ENCODE measurements at places on chromosomes 6 and 20.

DNA sequence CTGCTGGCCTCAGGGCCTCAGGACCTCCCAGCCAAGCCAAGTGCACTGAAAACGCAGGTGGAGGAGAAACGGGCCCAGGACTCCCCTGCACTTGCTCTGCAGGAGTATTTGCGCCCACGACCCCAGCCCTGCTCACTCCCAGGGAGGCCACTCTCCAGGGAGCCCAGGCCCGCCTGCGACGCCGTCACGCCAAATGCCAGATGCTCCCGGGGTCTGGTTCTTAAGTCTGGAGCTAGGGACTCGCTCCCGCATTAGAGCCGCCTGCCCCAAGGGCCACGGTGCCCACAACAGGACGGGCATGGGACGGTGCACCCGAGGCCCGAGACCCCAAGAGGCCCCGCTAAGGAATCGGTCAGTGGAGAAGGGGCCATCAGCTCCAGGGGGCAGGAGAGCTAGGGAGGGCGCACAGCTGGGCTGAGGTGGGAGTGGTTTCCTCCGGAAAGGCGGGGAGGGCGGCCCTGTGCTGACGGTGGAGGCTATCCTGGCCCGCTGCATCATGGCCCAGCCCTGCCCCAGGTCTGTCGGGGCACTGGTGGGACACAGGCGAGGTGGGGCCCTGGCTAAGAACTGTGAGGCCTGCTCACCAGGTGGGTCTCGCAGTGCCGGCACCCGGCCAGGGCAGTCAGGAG lies 44.1 kb upstream of the CHRNA4 start:
- no peak for DNase-seq

GRCh38 chr20:41214202-41214601 lies 76.9 kb downstream of the PLCG1 start:
- DNase-seq: no peak

GRCh38 chr6:152298848-152299735 lies 338.1 kb downstream of the SYNE1 start:
- no peak for DNase-seq

- DNase-seq: peak; percentile 52
Measured at GRCh38 chr6:39887692-39888450, 46.4 kb downstream of the MOCS1 start.

- DNase-seq: no peak
Measured at GRCh38 chr6:154615483-154616025, 105.1 kb upstream of the CNKSR3 start.

GRCh38 chr6:21595285-21596144 lies 2.0 kb downstream of the SOX4 start:
- peak; percentile 1 for DNase-seq

DNA sequence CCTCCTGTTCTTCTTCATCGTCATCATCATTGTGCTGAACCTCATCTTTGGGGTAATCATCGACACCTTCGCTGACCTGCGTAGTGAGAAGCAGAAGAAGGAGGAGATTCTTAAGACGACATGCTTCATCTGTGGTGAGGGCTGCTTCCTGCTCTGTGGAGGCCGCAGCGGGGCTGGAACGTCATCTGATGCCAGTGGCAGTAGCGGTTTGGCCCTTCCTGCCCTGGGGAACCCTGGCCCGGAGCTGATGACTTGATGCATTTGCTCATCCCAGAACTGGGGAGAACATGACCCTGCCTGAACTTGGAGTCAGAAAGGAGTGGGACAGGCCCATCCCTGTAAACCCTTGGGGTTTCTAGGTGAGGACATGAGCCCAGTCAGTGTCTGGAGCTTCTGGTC lies 18.7 kb downstream of the UQCC2 start:
- DNase-seq: no peak

- DNase-seq: no peak
Measured at GRCh38 chr6:1636971-1637871, 27.5 kb downstream of the FOXC1 start.

DNA sequence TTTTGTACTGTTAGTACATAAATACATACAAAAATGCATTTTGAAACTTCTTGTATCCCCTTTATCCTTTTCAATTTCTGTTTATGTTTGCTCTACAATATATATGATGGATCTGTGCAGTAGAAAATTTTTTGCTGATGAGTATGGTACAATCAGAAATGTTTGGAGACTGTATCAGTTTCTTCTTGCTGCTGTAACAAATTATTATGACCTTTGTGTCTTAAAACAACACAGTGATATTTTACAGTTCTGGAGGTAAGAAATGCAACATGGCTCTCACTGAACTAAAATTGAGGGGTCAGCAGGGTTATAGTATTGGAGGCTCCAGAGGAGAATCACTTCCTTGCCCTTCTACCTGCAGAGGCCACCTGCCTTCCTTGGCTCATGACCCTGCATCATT lies 184.4 kb downstream of the EYA2 start:
- no peak for DNase-seq

- DNase-seq: peak; percentile 6
Measured at GRCh38 chr20:59455402-59456341, 148.7 kb upstream of the PHACTR3 start.

DNA sequence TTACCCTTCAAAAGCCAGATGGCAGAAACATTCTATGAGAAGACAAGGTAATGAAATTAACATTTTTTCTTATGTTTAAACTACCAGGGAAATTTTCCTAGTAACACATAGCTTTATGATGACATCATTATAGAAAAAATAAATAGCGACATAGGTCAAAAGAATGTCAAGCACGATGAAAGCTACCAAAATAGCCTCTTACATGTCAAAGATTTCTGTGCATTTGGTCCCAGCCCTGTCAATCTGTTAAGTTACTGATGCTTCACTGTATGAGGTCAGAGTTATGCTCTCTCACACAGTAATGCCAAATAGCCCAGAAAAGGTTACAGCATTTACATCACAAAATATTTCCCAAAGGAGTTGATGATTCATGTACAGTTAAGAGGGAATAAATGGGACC lies 199.8 kb upstream of the DEFB112 start:
- DNase-seq: no peak

GRCh38 chr20:42530855-42531448 lies 658.8 kb downstream of the PTPRT start:
- DNase-seq: no peak

DNA sequence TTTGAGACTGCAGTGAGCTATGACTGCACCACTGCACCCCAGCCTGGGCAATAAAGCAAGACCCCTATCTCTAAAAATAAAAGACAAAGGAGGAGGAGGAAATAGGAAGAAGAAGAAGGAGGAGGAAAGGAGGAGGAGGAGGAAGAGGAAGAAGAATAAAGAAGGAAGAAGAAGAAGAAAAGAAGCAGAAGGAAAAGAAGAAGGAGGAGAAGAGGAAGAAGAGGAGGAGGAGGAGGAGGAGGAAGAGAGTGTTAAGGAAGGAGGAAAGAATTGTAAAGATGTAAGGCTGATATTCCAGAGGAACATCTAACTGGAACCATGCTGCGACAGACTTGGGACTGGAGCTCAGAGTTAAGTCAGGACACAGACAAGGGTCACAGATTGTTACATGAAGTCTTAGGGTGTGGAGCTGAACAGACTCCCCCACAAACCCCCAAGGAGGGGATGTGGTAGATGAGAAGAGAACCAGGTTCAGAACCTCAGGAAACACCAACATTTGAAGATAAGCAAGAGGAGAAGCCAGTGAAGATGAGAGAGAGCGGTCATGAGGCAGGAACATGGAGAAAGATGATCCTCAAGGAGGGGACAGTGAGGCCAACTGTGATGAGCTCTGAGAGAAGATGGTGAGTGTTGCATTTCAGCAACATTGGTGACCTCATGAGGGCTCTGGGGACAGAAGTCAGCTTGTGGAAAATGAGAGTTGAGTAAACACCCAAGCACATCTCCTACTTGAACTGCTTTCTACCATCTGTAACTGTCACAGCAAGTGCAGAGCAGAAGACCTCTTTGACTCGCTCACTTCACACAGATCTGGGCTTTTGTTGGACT lies 118.2 kb downstream of the CD164 start:
- no peak for DNase-seq

DNA sequence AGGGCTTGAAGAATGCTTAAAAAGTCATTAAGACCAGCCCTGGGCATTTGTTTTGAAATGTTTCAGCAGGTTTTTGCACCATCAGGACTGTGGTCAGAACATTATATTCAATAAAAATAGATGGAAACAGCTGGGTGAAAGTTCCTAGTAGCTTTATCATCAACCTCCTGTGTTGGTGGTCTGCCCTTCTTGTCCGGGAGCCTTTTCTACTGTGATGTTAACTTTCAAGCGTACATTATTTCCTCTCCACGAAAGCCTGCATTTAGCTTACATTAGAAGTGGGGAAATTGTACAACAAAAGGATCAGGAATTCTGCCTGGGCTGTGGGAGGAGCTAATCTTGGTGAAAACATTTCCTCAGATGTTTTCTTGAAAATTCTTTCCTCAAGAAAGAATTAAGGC lies 71.1 kb downstream of the LAMA4 start:
- DNase-seq: no peak

DNA sequence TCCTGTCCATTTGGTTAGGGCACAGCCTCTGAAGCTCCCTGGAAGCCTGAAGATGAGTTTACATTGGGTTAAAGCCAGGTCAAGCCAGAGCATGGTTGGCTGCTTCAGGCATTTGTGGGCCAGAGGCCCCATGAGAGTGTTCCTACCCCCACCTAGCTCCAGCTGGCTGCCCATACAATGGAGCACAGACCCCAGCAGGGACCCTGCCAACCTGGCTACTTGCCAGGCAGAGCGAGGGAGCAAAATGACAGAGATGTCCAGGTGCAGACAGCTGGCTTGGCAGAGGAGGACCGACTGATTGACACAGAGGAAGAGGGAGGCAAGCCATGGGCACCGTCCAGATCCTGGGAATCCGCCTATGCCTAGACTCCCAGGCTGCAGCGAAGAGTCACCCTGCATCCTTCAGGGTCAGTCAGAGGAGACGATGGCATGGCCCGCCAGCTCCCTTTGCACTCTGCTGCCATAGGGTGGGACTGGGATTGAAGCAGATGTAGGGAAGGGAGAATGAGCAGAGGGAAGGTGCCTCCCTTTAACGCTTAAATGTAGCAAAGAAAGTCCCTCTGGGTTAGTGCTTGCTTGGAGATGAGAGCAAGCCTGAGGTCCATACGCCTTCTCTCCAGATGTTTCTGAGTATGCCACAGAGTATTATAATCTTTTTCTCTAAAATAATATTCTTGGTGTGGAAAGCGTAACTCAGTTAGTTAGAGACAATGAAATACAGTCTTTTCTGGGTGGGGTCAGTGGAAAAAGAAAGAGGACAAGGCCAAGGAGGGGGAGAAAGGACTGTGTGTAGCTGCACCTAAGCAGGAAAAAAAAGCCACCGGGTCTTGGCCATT lies 77.6 kb upstream of the FYN start:
- no peak for DNase-seq

GRCh38 chr20:64065974-64066343 lies 3.0 kb downstream of the TCEA2 start:
- DNase-seq: no peak

DNA sequence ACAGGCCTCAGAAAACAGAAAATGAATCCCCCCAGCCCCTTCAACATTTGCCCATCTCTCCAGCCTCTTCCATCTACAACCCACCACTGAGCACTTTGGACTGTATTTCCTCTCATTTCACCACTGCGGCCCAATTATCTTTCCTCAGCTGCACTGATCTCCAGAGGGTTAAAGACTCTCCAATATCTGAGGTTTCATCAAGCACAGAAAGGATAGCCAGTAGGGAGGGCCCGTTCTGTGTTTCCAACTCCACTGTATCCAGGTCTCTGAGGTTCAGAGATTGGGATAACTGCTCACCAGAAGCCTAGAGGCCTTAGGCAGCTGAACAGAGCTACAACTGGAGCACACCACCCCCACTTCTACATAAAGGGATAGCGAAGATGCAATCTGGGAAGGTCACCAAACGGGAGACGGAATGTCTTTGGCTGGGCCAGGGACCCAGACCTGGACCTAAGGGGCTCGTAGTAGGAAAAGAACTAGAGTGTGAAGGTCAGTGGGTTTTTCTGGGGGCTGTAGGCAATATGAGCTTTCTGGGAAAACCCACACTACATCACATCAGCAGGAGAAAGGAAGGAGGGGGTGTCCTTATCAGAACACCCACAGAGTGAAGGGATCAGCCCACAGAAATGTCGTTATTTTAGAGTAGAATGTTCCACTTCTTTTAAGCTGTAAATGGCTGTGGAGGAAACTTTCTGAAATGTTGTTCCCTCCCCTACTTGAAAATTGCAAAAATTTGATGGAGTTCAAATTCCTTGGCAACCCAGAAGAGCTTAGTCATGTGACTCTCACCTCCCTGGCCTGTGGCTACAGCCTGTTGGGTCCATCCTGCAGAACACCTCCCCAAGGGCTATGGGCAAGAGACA lies 7.3 kb downstream of the KCNK5 start:
- DNase-seq: no peak

- DNase-seq: no peak
Measured at GRCh38 chr20:35145141-35145564, 2.0 kb downstream of the EDEM2 start.

Measured in nucleus accumbens (tissue), 56 donors.